ENCODE measurements at places on chromosomes 5 and 9.

DNA sequence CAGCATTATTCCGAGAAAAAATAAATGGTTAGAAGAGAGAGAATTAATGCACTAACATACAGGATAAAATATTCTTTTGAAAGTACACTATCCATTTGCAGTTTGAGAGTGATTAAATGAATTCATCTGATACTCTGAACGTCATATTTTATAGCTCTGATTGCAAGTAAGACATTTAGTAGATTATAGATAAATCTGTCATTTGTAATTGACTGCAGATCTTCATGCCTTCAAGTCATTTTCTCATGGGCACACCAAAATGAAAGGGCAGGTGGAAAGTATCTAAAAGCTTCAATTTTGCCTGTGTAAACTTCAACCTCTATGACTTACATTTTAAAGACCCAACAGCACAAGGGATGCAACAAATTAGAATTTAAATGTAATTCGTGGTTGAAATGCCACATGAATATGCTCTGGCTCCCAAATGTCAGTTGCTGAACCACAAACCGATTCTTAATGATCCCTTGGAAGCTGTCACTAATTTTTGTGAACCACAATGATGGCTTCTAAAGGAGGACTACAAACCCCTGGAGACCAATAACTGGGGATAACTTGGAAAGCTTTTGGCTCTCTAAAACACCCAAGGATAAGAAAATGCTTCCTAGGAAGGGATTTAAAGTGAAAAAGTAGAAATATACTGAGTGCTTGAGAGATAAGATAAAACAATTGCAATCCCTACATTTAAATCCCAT lies 3.9 kb downstream of the TYRP1 start:
- ATAC-seq: no peak

DNA sequence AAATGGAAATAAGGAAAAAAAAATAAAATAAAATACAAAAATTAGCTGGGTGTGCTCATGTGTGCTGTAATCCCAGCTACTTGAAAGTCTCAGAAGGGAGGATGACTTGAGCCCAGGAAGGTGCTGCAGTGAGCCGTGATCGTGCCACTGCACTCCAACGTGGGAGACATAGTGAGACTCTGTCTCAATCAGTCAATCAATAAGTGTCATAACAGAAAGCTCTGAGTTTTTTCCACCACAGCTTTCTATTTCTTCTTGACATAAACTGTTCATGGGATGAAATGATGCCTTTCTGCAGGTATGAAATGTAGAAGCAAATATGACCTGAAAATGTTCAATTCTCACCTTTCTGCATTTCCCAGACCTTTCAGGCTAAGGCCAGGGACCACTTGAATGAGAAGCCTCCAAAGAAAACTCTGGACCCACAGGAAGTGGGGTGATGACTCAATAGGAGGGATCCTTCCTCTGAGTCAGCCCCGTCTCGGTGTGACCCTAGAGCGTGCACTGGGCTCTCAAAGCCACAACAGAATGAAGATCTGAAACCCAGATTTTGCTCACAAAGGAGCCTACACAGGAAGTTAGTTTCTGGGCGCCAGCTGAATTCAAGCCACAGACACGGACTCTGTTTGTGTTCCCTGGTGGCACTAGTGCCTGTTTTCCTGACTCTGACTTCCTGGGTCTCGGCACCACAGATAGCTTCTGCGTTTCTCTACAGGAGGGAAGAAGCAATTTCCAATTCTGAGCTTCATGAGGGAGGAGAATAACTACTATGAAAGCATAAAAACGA lies 62.0 kb downstream of the ANKH start:
- ATAC-seq: peak; percentile 99

DNA sequence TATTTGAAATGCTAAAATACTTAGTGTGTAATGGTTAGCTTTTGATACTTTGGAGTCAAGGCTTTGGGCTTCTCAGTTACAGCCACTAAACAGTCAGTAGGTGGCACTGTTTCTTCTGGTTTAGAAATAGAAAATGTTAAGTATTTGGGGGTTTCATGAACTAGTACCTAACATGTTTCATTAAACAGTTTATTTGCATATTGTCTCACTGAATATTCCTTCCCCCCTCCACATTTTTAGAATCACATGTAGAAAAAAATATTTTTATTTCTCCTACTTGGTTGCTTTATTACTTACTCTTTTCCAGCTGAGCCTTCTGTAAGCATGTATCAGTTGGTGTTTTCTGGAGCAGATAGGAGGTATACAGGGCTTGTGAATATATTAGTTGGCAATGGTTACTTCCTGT lies 48.0 kb downstream of the IPO11 start:
- ATAC-seq: no peak

DNA sequence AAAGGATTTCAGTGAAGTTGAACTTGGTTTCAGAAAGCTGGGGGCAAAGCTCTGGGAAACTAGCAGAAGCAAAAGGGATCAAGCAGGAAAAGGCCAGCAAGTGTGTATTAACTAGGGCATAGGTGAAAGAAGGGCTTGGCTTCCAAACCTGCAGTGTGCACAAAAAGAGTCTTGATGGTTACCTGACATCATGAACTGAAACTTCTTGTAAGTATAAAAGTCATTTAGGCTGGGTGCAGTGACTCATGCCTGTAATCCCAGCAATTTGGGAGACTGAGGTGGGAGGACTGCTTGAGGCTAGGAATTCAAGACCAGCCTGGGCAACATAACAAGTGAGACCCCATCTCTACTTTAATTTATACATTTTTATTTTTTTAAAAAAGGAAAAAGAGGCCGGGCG lies 216.4 kb downstream of the EPB41L4A start:
- no peak for ATAC-seq

GRCh38 chr5:52981507-52981906 lies 7.6 kb upstream of the ITGA2 start:
- ATAC-seq: no peak

DNA sequence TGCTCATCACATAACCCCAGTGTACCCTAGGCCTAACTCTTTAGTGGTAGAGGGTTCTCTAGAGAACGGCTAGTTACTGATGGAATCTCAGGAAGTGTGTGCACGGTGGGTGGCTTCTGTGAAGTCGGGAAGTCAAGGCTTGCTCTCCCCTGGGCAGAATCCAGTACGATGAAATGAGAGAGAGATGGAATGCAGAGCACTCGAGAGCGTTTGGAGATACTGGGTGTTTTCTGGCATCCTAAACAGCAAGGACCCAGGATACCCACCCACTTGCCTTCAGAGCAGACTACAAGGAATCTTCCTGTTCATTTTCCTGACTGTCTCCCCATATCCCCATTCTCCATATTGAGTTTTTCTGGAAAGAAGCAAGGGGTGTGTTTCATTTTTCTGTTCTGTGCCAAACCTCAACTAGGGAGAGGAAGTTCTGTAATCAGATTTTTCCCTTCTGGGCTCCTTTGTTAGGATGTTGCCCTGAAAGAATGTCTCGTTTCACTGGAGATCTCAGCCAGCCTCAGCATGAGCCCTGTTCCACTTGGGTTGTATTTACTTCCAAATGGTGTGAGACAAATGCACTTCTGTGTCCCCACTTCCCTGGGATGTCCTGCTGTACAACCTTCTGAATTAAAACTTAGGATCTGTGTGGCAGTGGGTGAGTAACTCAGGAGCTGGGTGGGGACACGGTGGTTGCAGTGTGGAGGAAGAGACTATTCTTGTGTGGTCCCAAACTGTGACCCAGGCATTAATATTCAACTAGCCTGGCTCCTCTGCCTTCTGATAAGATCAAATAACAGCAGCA lies 108.9 kb upstream of the SPRY4 start:
- no peak for ATAC-seq

DNA sequence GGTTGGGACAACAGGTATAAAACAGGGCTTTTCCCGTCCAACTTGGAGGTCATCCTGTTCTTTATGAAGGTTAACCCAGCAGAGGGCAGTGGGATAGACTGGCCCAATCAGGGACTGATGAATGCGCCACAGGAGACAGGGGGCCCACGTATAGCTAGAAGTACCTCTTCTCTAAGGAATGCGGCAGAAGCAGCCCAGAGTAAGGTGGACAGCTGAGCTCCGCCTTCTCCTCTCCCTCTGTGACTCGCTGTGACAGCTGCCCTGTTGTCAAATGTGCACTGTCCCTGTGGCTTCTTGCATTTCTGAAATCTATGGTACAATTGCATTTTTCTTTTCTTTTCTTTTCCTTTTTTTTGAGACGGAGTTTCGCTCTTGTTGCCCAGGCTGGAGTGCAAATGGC lies 306.6 kb downstream of the FBXL7 start:
- ATAC-seq: no peak

- no peak for ATAC-seq
Measured at GRCh38 chr5:68377733-68378132, 162.2 kb downstream of the PIK3R1 start.

DNA sequence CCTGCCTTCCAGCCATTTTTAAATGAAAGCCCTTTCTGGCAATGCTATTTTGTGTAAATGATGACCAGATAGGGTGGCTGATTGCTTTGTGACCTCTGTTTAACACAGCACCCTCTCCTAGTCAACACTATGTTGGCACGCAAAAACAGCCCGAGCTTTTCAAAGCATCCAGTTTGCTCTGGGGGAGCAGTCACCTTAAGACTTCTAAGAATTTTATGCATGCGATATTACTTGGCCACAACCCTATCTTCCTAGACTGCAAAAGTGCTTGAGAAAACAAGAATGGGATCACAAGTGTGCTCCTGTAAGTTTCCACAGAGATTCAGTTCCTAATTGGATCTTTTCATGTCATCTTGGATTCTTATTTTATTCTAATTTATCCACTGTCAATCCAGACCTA lies 294.1 kb downstream of the ATPSCKMT start:
- no peak for ATAC-seq

DNA sequence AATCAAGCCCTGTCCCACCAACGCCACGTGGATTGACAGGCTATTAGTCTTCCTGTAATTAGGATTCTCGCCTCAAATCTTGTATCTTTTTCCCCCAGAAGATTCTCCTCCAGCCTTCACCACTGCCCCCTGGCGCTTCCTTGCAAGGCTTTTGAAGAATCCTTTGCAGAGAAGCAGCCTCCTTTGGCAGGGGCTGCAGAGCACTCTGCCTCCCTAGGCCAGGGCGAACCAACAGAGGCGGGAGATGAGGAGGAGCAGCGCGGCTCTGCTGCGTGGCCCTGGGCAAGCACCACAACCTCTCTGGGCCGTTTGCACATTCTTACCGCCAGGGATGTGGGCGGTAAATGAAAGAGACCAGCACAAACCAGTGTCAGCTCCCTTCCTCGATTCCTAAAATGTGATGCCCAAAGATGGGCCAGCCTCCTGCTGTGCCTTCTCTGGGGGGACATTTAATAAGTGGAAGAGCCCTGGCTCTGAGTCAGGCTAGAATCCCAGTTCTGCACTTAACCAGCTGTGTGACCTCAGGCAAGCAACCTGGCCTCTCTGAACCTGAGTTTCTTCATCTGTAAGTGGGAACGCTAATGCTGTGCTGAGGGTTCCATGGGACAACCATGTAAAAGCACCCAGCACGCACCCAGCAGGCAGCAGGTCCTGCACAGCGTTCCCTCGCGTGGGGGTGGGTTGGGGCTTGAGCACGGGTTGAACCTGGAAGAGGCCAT lies 128.6 kb downstream of the KCNIP1 start:
- ATAC-seq: no peak

- ATAC-seq: peak; percentile 32
Measured at GRCh38 chr5:52989781-52990527, 802 bp downstream of the ITGA2 start.

DNA sequence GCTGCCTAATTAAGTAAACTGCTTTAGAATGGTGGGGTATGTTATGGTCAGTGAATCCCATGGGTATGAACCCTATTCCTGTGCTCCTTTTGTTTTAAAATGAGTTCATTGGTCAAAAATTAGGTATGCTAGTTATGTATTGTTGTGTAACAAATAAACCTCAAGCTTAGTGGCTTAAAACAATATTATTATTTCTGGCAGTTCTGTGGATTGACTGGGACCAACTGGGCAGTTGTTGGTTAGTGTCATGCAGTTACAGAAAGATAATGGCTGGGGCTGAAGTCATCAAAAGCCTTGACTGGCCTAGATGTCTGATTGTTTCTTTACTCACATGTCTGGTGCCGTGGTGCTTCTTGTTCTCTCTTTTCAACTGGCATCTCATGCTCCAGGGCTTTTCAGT lies 8.9 kb upstream of the PTAR1 start:
- no peak for ATAC-seq

DNA sequence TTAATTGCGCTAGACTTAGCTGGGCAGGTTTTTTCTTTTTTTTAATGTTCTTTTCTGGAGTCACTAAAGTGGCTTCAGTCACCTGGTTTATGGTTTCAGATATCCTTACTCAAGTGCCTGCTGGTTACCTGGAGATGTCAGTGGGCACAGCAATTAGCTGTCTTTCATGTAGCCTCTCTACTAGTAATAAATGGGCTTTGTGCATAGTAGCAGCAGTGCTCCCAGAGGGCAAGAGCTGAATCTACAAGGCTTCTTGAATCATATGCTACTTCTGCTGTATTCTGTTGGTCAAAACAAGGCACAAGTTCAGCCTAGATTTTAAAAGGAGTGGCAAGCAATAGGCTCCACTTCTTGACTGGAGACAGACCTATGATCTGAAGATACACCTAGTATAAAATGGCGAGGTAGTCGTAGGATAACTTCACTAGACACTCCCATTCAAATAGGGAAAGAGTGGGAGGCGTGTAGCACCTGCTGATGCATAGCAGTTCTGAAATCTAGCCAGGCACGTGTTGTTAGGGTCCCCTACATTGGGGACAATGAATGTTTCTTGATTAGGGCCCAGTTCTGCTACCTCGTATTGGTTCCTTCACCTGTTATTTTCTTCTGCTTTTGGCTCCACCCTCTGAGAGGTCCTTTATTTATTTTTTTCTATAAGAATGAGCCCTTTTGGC lies 7.0 kb downstream of the SCAMP1 start:
- ATAC-seq: peak; percentile 57

DNA sequence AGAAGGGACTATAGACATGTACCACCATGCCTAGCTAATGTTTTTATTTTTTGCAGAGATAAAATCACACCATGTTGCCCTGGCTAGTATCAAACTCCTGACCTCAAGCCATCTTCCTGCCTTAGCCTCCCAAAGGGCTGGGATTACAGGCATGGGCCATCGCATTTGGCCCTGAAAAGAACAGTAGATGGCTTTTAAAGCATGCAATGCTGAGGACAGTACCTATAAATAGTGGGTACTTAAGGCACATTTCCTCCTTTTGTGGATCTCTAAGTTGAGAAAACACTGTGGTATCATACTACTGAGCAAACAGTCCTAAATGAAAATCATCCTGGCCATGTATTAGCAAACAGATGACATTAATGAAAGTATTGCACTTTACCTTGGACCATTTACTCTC lies 119.4 kb downstream of the TTC39B start:
- no peak for ATAC-seq

Data from stimulated activated memory B cell treated with anti-CD40 and anti-IgM and Interleukin-4, amounts not matched to agents 10 μg/mL and 1 μg/mL and 100 μg/mL, for 72 hours (primary cell).